ENCODE measurements at places on chromosomes 11 and 22. TPM values are rescaled to one million over a fixed set of nuclear protein-coding genes. Genes with fewer than 3 reads are reported as not detected.

The FOXR1 gene
- polyA plus RNA-seq = 0.04 TPM

The OLFML1 gene
- polyA plus RNA-seq = 15.4 TPM

The SHANK3 gene
- polyA plus RNA-seq = 16.7 TPM

The MRGPRE gene
- polyA plus RNA-seq = not detected

All from large intestine (tissue), 12 donors.